ENCODE measurements at places on chromosomes 2 and 18.

DNA sequence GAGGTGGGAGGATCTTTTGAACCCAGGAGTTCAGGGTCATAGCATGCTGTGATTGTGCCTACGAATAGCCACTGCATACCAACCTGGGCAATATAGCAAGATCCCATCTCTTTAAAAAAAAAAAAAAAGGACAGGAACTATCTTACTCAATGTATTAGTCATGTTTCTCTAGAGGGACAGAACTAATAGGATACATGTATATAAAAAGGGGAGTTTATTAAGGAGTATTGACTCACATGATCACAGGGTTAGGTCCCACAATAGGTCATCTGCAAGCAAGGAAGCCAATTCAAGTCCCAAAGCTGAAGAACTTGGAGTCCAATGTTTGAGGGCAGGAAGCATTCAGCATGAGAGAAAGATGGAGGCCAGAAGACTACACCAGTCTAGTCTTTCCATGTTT lies 18.8 kb upstream of the CASP10 start:
- DNase-seq = no peak

- DNase-seq = no peak
Observed at GRCh38 chr2:163471947-163472346, 263.9 kb downstream of the FIGN start.

DNA sequence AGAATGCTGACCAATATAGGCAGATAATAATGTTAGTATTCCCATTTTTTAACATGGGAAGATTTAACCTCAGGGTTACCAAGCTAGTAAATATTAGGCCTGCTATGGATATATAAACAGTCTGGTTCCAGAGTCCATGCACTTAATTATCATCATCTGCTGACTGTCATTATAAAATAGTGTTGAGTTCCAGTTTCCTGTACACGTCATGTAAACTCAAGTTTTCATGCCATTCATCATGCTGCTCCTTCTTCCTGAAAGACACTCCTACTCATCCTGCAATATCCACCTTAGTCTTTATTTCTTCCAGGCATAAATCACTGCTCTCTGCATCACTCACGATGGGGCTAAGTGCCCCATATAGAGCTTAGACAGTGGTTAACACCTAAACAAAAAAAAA lies 420.8 kb upstream of the SPHKAP start:
- DNase-seq = no peak

DNA sequence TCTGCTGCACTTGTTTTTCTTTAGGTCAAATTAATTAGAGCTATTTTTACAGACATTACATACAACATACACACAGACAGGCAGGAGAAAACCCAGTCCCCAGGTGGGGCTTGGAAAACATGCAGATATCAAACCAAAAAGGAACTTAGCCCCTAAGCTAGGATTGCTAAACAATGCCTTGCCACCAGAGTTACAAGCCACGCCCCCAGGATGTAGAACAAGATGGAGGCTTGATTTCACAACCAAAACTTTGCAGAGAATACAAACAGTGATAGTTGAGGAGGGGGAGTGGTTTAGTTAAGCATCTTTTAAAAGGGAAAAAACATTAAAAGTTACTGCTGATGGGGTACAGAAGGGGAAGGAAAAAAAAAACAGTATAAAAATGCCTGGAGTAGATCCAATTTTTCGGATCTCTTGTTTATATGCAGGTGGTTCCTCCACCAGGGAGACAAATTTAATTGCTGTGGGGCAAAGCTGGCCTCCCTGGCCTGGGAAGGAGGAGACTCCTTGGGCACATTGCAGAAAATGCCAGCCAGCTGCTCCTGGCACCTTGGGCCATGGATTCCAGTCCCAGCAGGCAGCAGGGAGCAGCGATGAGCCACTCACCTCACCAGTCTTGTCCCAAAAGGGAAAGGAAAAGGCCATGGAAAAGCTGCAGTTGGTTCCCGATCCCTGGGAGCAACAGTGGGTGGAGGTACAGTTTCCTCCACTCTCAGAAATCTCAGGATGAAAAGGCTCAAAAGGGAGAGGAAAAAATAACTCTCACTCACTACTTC lies 348.4 kb upstream of the REG3G start:
- DNase-seq = no peak

DNA sequence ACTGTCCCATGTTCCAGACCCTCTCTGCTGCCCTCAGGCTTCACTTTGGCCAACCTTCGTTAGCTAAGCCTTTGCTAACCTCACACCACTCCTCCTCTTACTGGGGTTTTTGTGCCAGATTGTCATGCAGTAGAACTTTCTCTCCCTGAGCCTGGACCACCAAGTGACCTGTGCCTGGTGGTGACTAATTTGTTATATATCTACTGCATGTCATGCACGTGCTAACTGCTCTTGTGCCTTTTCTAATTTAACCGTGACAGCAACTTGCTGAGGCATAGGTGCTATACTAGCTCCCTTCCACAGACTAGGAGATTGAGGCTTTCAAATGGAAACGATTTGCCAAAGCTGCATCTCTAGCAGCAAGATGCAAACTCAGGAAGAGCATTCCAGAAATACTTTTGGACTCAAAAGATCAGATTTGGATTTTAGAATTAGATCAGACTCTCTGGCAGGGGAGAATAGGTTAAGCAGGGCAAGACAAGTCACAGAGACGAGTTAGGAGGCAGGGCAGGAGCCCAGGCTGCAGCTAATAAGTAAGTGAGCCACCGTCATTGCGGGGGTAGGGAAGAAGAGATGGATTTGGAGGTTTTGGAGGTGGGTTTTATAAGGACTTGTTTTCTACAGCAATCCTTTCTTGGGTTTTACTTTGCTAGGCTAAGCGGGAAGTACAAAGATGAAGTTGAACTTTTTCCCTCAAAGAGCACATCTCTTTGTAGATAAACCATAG lies 1.8 kb downstream of the PPP1R7 start:
- DNase-seq = no peak

DNA sequence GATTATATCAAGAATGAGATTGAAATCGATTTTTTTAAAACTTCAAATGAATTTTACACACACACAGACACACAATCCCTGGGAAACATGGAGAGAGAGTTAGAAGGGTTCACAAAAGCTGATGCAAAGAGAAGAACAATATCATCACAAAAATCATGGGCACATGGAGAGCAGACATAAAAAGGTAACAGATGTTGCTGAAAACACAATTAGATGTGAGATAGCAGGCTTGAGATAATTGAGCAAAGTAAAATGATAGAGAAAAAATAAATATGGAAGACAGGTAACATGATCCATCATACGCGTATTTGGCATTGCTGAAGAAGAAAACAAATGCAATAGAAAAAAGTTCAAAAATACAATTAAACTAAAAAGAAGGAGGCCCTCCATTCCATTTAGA lies 11.6 kb upstream of the B4GALT6 start:
- DNase-seq = no peak

DNA sequence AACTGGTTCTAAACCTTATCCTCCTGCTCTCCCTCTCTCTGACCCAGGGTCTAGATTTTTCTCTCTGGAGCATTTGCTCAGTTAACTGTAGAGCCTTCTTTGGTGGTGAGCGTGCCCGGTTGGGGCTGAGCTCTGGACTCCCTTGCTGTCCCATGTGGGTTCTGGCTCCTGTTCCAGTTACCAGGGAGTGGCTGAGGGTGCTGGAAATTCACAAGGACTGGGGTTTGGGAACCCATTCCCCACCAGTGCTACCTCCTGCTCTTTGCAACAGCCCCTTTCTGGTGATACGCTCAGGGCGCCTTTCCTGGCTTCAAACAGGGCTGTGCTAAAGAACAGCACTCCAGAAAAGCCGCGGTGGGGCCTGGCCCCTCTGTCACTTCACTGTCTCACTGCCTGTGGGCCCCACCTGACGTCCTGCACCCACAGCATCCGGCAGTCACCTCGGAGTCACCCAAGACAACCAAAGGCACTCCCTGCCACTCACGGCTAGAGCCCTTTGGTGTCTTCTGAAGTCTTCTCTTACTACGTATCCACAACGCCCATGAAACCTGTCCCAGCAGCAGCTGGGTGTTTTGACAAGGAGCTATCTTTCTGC lies 41.3 kb downstream of the CAPN13 start:
- DNase-seq = no peak

- DNase-seq = no peak
Observed at GRCh38 chr2:65186093-65186868, 41.4 kb upstream of the ACTR2 start.

DNA sequence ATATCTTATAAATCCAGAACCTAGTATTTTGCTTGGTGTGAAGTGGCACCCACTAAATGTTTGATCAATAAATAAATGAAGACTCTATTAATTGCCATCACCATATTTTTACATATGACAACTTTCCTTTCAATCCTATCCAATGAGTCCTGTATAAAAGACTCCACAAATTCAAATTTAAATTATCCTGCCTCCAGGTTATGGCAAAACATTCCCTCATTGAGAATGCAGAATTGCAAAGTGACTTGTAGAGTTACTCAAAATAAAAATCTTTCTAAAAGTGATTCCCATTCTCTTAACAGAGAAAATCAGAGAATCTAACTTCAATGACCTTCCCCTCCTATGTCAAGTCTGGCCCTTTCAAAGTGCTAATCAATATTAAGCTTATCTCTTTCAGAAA lies 236.8 kb downstream of the GRB14 start:
- no peak for DNase-seq

GRCh38 chr2:64515086-64515485 lies 9.0 kb upstream of the AFTPH start:
- peak; percentile 51 for DNase-seq

GRCh38 chr2:46383784-46384456 lies 86.7 kb downstream of the EPAS1 start:
- DNase-seq = no peak

- DNase-seq = no peak
Observed at GRCh38 chr18:8348051-8348720, 261.1 kb upstream of the RAB12 start.

GRCh38 chr2:217695033-217695520 lies 307.7 kb downstream of the TNS1 start:
- DNase-seq = no peak

GRCh38 chr2:84858937-84859336 lies 21.9 kb downstream of the TRABD2A start:
- no peak for DNase-seq

GRCh38 chr18:44765456-44765855 lies 84.8 kb downstream of the SETBP1 start:
- no peak for DNase-seq

- no peak for DNase-seq
Observed at GRCh38 chr2:6143812-6144211, 451.6 kb downstream of the SOX11 start.

DNA sequence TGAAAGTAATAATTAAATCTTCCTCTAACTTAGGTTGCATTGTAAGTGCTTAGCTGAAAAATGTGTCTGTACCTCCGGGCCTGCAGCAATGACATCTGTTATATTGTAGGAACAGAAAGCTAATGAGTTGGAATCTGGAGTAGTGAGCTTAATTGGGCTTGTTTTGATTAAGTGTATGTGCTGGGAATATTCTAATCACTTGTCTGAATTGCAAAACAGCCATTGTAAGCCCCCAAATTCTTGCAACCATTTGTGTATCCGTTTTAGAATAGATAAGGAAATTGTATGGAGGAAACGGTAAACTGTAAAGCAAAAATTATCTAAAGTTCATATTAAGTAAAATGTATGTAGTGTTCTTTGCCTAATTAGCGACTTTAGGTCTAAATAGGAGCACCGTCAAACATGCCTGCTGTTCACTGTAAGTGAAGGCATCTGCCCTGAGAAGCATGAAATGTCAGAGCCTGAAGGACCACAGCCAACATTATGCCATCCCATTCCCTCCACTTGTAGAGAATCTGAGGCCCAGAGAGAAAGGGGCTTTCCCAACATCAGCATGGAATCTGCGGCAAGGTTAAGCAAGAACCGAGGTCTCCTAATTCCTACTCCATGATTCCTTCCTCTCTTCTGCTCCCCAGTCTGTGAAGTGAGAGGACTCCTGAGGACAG lies 466.4 kb downstream of the TDRD15 start:
- no peak for DNase-seq

DNA sequence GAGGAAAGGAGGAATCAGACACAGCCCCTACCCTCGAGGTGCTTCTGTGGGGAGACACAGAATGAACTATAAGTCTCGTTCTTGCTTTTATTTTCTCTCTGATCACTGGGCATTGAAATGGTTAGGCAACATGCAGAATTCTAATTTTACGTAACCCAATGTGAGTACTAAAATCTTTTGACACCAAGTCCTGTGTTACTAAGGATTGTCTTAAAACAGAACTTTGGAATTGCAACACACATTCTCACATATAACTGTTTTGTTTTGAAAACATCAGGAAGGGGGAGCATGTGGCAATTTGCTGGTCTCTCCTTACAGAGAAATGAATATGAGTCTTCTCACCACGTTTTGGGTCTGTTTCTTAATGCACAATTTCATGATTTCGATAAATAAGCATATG lies 23.6 kb upstream of the SULT1C4 start:
- DNase-seq = no peak

GRCh38 chr2:201246280-201246679 lies 14.1 kb upstream of the CASP8 start:
- DNase-seq = no peak

DNA sequence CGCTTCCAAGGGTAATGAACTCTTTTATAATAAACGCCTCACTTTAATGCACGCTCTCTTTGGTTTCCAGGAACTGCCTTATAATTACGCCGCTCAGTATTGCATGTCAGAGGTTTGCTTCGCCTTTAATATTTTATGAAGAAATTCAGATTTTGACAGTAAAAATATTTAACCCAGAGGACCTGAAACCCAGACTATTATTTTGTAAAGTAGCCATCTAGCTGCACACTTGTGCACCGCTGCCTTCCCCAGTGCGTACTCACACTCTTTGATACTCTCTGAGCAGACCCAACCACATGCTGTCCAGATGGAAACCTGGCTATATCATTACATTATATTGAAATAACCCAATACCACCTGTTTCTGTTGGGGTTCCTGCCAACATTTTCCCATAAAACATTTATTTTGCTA lies 270.1 kb downstream of the C1D start:
- no peak for DNase-seq

DNA sequence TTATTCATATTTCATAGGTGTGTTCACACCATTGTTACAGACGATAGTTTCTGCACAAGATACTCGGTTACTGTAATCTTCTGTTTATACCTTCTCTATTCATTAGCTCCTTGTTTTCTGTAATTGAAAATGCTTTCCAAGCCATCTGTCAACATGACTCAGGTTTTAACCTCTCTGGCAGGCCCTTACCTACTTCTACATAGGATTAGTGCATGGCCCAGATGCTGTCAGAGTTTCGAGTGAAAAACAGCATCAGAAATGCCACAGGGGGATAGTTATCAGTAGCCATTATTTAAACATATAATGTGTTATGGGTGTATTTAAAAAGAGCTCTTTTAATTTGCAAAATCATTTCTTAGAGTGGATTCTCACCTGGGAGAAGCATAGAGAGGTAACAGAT lies 596.4 kb downstream of the FBXO15 start:
- no peak for DNase-seq
